HFFc6 (cell line): ENCODE measurements at places on chromosomes 7 and 10.
A peak's percentile ranks its signal among the peaks of the same experiment; 100 is the strongest.

DNA sequence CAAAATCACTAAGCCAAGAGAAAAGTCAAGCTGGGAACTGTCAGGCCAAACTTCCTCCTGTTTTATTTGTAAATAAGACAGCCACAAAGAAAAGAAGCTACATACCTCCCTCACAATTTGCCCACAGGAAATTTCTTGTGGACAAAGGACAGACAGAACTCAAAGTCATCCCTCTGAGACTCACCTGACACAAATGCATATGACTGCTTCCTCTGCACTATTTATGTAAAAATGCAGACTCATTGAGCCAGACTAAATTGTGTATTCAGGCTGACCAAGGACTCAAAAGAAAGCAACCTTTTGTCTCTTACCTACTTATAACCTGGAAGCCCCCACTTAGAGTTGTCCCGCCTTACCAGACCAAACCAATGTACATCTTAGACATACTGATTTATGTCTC is 11.8 kb downstream of the TOMM7 start:
- DNase-seq, result no peak

DNA sequence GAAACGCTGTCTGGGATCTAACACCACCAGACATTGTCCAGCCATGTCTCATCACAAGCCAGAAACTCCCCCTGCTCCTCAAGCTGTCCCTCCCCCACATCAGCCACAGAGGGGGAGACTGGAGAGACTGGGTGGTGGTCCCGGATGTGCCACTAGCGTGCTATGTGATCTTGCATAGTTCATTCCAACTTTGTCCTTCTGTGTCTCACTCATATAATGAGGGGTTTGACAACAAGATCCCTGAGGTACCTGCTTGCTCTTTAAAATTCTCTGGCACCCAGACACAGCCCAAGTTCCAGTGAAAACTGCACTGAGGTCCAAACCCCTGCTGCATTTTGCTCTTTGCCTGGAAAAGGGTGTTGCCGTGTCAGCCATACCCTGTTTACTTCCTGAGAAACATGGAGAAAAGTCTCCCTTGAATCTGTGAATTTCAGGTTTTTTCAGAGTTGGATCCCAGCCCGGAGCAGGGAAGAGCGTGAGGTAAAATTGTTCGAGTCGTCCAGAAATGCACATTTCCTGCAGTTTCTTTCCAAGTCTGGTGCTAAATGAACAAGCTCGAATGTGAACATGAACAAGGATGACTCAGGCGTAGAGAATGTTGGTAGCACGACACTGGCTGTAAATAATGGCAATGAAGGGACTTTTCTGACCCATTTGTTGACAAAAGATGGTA is 156.6 kb downstream of the CCDC3 start:
- DNase-seq, result peak; percentile 54

- peak; percentile 74 for DNase-seq
These were observed 32.6 kb upstream of the TECTB start for GRCh38 chr10:112250555-112250954.

GRCh38 chr10:59319854-59320253 is 42.5 kb downstream of the FAM13C start:
- no peak for DNase-seq

DNA sequence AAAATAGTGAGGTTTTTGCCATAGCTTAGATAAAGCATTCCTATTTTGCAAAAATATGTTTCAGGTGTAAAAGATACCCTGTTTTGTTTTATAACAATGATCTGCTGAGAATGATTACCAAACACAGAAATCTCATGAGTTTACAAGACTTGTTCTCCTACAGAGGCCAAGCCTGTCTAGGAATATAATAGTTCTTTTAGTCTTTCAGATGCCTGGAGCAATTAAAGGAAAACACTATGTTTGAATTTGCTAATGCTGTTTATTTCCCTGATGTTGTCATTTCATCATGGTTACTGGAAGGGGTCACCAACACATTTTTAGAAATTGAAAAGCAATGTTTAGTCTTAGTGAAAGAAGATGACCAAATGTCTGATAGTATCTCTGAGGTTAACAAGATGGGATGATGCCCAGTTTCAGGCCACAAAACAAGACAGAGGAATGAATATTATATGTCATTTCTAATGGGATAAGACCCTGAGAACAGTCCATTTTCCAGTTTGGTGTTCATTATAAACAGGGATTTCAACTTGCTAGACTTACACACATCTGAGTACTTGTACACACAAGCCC is 559.9 kb downstream of the INHBA start:
- peak; percentile 42 for DNase-seq

DNA sequence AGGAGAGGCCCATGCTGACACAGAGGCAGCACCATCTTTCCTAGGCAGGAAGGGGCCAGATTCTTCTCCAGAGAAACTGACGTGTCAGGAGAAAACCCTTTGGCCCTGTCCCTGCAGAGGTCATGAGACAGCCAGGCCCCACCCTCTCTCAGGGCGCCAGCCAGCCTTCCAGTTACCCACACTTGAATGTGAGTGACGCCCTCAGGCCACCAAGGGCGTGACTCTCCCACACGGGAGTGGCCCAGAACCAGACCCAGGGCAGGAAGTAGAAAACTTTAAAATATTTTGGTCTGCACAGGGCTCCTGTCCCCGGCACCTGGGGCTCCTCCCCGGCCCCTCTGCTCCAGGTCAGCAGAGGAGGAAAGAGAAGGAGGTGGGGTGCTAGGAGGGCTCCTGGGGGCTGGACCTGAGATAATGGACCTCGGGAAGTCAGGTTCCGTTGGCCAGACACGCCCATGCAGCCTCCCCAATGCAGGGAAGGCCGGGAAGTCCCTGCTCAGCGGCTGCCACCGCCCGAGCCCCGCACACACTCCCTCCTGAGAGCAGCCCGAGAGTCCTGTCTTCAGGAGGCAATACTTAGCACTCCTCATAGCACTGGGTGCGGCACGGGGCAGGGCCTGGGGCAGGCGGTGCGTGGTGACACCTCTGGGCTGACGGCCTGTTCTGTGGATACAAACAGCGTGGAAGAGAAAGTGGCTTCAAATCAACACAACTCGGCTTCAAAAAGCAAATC is 67.0 kb upstream of the CFAP46 start:
- no peak for DNase-seq
